ENCODE measurements at places on chromosomes 6 and 20.

DNA sequence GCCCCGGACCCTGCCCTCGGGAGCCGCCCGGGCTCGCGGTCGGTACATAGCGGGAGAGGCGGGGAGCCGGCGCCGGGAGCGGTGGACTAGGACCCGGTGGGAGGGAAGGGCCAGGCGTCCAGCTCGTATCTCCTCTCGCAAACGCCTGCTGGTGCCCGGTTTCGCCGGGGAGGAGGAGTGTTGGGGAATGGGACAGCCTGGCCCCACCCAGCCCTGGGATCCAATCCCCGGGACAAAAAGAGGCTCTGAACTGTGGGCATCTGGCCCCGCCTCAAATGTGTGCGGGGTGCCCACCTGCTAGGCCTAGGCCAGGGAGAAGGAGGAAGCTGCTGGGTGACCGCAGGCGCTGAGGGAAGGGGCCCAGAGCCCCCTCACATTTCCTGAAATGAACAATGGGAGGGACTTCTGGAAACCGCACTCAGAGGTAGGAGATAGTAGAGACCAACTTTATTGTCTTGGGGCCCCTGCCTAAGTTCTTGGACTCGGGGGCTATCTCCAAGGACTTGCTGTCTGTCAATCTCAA, at the start of gene KCNK17:
KCNK17 (minus strand) TSS at position 147 of the 523 bp plus-strand sequence; CDS start at position 48, 99 bp downstream.
- no peak for DNase-seq

DNA sequence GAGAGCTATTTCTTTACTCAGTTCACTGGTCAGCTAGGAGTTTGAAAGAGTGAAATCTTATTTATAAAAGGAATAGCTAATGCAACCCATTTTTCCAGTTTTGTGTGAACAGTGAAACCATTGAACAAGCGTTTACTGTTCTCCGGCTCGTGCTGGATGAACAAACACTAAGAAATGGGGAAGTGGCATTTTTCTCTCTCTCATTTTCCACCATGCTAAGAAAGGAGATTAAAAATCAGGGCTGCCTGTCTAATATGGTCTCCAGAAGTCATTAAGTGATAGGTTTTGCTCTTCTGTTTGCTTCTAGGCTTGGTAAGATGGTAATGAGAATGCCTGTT, 774 bp upstream of the SFT2D1 start:
- no peak for DNase-seq

- DNase-seq, result no peak
These were observed 20.1 kb upstream of the RNGTT start for GRCh38 chr6:88983532-88983931.

DNA sequence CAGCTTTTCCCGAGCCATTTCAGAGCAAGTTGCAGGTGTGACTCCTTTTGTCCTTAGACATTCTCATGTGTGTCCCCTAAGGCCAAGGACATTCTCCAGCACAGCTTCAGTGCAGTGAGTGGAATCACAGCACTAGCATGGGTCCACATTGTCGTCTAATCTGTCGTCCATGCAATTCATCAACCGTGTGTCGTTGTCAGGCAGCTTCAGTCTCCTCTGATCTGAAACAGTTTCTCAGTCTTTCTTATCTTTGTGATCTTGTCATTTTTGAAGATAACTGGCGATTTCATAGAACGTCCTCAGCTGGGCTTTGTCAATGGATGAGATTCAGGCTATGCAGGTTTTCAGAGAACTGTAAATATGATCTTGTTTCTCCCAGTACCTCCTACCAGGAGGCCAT, 31.7 kb downstream of the CST2 start:
- no peak for DNase-seq

DNA sequence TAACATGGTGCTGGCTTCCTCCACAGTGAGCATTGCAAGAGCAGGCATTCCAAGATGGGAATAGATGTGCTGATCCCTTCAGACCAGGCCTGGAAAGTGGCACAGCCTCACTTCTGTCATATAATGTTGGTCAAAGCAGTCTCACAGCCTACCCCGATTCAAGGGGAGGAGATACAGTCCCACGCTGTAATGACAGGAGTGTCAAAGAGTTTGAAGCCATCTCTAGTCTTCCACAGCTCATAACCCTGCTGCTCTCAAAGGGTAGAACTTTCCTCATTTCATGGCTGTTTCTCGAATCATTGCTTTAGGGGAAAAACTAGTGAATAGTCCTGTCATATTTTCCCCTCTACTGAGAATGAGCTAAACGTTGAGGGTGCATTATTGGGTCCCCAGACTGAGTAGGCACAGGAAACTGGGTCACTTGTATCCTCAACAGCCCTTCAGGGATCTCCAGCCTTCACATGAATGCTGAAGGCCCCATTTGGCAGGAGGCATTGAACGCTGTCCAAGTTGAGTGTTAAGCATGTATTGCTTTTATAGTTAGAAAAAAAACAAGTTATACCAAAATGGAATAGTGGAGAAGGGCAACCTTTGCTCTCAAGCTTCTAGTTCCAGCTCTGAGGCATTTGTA, 27.3 kb downstream of the DTD1 start:
- no peak for DNase-seq

GRCh38 chr20:16517946-16518783, 55.1 kb downstream of the KIF16B start:
- DNase-seq, result peak; percentile 2

DNA sequence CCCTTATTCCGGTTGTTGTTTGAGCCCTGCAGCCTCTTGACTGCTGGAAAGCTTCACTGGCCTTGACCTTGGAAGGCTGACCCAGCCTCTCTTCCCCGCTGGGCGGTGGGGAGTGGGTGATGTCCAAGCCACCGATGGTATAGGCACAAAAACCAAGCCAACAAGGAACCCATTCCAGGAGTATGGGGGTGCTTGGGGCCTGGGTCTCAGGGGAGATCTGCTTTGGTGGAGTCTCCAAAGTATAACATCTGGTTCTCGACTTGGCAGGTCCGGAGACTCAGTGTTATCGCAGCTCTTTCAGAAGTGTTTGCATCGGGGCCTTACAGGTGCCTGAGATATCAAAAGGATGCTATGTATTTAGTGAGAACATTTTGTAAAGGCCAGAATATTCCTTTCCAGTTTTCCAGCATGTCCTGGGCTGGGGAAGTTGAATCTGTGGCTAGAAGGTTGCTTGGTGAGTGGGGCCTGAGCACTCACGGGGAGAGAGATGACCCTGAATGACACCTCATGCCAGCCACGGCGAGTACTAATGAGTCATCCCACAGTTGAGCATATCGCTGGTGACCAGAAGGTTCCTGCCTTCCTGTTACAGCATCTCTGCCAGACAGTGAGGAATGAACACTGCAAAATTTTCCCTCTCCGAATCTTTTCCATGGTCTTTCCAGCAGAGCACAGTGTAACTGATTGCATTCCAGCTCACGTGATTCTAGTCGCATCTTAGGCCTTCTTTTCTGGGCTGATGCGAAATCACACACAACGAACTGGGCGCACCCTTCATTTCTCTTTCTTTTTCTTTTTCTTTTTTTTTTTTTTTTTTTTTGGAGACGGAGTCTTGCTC, 133.9 kb downstream of the ZDHHC14 start:
- DNase-seq, result no peak

DNA sequence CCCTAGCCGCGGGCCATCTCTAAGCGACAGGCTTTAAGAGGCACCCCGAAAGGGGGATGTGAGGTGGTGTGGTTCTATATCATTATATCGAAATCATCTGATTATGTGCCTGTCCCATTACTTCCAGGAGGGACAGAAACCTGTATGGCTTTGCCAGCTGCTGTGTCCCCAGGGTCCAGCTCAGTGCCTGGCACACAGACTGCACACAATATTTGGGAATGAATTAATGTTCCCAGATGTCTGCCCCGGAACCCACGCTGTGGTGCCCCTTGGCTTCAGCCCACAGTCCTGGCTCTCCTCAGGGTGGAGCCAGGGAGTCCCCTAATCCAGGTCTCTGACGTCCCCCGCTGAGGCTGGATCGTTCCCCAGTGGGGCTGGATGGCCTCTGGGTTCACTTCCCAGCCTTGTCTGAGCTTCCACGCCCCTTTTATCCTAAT, 8.9 kb upstream of the AHCY start:
- DNase-seq, result no peak

GRCh38 chr6:5159162-5159561, 74.0 kb downstream of the PPP1R3G start:
- no peak for DNase-seq

GRCh38 chr6:116369540-116369939, 1.2 kb upstream of the DSE start:
- DNase-seq, result no peak

DNA sequence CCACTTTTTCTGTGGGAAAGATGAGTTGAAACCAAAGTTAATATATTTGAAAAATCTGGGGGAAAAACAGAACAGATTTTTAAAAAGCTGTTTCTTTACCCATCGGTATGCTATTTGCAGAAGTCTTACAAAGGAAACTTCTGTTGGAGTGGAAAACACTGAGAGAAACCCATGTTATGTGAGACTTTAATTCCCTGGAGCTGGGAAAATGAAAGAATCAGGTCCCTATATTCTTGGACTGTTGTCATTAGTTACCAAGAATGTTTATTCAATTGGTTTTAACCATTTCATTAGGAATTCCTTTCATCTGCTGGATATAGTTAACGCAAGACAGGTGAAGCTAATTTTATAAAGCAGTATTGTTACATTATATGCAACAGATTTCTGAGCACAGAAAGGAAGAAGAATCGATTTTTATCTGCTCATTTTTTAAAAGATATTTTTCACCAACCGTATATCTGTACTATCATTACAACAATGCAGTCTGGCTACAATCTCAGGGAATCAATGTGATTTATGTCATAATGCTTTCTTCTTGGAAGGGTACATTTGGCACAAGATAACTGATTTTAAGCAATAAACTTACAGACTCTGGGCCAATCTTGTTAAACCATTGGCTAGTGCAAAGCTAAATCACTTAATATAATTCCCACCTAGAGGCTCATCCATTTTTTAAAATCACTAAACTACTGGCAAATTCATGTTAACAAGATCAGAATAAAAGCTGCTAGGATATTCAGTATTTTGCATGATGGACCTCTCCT, 170.0 kb downstream of the MOXD1 start:
- no peak for DNase-seq

DNA sequence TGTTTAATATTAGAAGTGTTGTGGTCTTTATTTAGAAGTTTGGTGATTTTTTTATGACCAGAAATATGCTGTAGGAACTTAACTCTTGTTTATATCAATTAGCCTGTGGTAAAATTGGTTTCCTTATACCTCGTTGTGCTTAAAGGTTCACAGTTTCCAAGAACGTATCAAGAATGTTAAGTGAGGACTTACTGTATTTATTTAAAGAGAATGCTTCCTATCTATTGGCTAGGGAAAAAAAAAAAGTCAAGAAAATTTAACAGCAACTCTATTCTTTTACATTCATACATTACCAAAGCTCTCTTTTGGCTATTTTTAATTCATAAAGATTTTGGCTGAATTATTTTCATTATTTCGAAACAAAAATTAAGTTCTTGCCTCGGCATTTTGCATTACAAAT, 1.6 kb downstream of the KIAA0319 start:
- no peak for DNase-seq

GRCh38 chr20:5991623-5992441, 41.4 kb downstream of the MCM8 start:
- no peak for DNase-seq

DNA sequence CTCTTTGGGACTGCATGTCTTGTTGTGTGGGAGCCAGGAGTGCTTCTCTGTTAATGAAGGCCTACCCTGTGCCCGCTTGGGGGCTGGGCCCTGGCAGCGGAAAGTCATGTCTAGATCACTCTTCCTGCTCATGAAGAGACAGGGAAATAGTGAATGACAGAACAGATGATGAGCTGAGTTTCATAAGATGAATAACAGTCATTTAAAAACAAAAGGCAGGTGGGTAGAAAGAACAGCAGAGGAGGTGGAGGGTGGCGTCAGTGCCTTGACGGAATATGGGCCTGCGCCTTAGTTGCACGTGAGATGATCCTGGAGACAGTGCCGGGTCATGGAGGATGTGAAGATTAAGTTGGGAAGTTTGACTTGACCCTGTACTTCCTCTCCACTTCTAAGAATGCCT, 85.5 kb downstream of the ARID1B start:
- no peak for DNase-seq

- DNase-seq, result no peak
These were observed 154.3 kb downstream of the VEGFA start for GRCh38 chr6:43924222-43924702.

GRCh38 chr6:37460805-37461204, 27.8 kb downstream of the CMTR1 start:
- no peak for DNase-seq

DNA sequence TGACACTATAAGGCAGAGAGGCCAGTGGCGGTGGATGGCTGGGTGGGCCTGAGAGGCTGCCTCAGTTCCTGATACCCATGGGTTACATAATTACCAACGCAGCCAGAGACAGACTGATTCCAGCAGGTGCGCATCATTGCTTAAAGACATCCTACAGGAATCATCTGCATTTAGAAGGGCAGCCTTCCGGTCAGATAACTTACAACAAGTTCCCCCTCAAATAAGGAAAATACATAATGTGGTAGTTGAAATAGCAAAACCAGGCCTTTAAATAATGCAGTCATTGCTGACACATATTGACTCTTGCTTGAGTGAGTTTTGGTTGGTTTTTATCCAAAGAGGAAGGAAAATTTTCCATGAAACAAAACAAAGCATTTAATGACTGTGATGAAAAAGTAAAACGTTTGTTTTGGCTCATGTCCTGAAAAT, 81.9 kb downstream of the SIM1 start:
- no peak for DNase-seq

DNA sequence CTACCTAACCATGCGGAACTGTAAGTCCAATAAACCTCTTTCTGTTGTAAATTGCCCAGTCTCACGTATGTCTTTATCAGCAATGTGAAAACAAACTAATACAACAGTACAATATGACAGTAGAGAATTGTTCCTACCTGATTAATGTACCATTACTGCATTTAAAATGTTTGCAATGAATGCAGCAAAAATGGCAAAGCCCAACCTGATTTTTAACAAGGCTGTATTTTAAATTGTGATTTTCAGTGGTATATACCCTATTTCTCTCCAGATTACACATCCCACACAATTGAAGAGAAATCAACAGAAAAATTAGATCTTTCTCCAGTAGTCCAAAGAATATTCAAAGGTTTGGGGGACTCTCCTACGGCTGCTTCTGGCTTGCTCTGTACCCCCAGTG, 3.3 kb upstream of the PCSK2 start:
- DNase-seq, result no peak

Data from stimulated activated naive CD4-positive, alpha-beta T cell (primary cell).